ENCODE measurements at places on chromosomes 12 and 14.
A peak's percentile ranks its signal among the peaks of the same experiment; 100 is the strongest.

- H3K4me1 ChIP-seq: no peaks in the 10 kb centered on the region
- H3K27me3 ChIP-seq: no peaks in the 10 kb centered on the region
- no peak overlapping the region for H3K27ac ChIP-seq
- H3K4me3 ChIP-seq: no peak overlapping the region
Observed at GRCh38 chr14:70152704-70153103, 36.0 kb downstream of the SLC8A3 start.

GRCh38 chr14:31286456-31287293, 79.1 kb upstream of the HECTD1 start:
- no peak overlapping the region for H3K27ac ChIP-seq
- no peak overlapping the region for H3K4me3 ChIP-seq
- H3K27me3 ChIP-seq: no peaks in the 10 kb centered on the region
- H3K4me1 ChIP-seq: no peaks in the 10 kb centered on the region
- no peaks in the 10 kb centered on the region for H3K36me3 ChIP-seq

DNA sequence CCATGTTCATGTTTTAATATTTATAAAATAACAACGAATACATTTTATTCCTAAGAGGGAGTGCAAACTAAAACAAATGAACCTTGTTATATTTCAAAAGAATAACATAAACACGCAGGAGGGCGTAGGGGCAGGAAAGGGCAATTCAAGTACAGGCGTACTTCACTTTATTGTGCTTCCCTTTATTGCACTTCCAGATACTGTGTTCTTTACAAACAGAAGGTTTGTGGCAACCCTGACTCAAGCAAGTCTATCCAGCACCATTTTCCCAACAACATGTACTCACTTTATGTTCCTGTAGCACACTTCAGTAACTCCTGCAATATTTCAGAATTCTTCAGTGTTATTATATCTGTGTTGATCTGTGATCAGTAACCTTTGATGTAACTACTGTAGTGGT, 84.6 kb upstream of the PLEKHA5 start:
- H3K4me3 ChIP-seq: no peak overlapping the region
- no peaks in the 10 kb centered on the region for H3K36me3 ChIP-seq
- DNase-seq: no peak
- no peaks in the 10 kb centered on the region for H3K27me3 ChIP-seq
- H3K4me1 ChIP-seq: no peaks in the 10 kb centered on the region

DNA sequence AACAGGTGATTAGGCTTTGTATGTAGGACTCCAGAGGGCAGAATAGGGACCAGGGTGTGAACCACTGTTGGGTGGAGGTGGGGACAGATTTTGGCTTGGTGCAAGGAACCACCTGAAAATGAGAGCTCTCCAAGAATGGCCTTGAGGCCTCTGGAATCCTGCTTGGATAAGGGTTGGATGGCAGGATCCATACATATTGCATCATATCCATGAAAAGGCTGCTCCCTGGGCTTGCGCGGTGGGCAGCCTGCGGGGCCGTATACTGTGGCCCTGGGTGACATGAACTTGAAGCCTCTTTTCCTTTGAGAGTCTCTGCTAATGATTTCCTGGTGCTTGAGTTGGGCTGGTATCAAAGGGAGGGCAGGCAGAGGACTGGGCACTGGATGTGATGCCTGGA, 1.3 kb upstream of the SLC10A1 start:
- no peak overlapping the region for H3K27ac ChIP-seq
- no peaks in the 10 kb centered on the region for H3K4me1 ChIP-seq
- no peak overlapping the region for H3K4me3 ChIP-seq
- DNase-seq: no peak

GRCh38 chr14:24680516-24680915, 46.5 kb upstream of the GZMB start:
- H3K4me3 ChIP-seq: no peak overlapping the region
- no peaks in the 10 kb centered on the region for H3K36me3 ChIP-seq
- H3K27me3 ChIP-seq: no peaks in the 10 kb centered on the region
- no peak for DNase-seq

DNA sequence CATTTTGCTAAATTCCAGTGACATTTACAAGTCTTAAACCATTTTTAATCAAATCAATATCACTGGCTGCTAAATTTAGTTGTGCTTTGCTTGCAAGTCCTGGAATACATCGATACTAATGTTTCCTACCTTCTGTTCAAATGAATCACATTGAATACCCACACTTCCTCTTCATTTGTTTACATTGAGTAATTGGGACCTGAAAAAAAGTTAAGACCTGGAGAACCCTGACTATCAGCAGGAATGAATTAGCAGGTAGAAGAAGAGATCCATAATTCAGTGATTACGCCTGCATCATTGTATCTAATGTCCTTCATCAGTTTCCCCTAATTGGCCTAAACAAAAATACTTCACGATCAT, 369.3 kb downstream of the ETNK1 start:
- H3K4me3 ChIP-seq: no peak overlapping the region
- no peak for DNase-seq
- H3K4me1 ChIP-seq: no peaks in the 10 kb centered on the region
- no peaks in the 10 kb centered on the region for H3K27me3 ChIP-seq
- H3K27ac ChIP-seq: no peak overlapping the region
- no peaks in the 10 kb centered on the region for H3K36me3 ChIP-seq

DNA sequence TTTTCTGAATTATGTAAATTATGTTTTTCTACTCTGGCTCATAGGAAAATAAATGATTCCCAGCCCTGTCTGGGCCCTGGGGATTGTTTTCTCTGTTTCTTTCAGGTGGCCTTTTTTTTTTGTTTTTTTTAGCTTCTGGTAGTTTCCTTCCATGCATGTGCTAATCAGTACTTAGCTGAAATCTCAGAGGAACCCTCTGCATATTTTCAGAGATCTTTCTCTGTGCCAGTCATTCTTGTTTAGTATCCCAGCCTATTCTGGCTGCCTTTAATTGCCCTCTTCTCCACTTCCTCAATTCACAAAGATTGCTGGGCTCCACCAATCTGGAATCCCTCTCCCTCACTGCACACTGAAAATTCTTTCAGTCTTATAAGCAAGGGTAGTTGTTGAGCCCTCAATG, 46.9 kb downstream of the CNOT2 start:
- H3K4me3 ChIP-seq: no peak overlapping the region
- H3K4me1 ChIP-seq: no peaks in the 10 kb centered on the region
- no peaks in the 10 kb centered on the region for H3K36me3 ChIP-seq
- no peak overlapping the region for H3K27ac ChIP-seq

- H3K27me3 ChIP-seq: no peaks in the 10 kb centered on the region
- no peak overlapping the region for H3K4me3 ChIP-seq
- DNase-seq: no peak
Observed at GRCh38 chr14:69960296-69960695, 81.1 kb downstream of the SMOC1 start.

DNA sequence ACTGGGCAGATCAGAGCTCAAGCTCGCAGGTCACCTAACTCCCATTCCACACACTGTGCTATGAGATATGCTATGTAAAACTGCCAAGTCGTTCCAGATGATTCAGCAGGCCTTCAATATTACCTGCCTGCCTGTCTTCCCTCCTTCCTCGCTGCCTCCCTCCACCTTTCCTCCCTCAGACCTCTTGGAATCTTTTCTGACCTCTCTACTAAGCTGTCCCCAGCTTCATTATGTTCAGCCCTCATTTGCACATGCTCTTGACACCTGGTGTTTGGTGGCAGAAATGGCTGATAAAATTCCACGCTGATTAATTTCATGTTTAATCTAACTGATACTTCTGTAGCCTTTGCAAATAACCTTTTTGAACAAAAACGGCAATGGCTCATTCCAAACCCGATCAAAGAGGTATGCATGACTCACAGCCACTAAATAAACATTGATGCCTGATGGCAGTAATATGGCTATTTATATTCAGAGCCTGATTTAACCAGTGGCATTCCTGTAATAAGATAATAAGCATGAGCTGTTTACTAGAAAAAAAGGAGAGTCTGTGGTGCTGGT, 130.8 kb upstream of the EGLN3 start:
- no peaks in the 10 kb centered on the region for H3K27me3 ChIP-seq
- peak; percentile 55 for DNase-seq
- no peak overlapping the region for H3K4me3 ChIP-seq
- H3K27ac ChIP-seq: no peak overlapping the region
- peaks cover 2% of the 10 kb centered on the region for H3K4me1 ChIP-seq
- no peaks in the 10 kb centered on the region for H3K36me3 ChIP-seq

DNA sequence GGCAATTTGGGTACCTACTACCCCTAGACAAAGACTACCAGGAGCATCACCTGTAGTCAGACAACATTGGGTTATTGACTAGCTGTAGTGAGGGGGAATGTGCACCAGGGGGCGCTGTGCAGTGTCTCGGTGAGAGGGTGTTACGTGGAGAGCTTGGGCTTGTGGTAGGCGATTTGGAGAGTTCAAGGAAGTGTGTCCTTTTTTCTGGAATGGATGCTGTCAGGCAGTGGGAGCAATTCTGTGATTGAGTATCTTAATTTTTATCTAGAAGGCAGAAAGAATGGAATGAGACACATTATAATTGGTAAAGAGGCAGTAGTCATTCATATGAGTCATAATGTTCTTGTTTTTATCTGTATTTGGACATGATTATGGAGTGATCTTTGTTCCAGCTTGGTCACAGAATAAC, 187.7 kb downstream of the GALC start:
- H3K4me3 ChIP-seq: no peak overlapping the region
- DNase-seq: no peak
- H3K4me1 ChIP-seq: no peaks in the 10 kb centered on the region
- H3K36me3 ChIP-seq: no peaks in the 10 kb centered on the region

GRCh38 chr12:12803186-12803585, 10.0 kb upstream of the DDX47 start:
- peaks cover 15% of the 10 kb centered on the region for H3K4me1 ChIP-seq
- no peak overlapping the region for H3K4me3 ChIP-seq
- H3K36me3 ChIP-seq: no peaks in the 10 kb centered on the region
- H3K27me3 ChIP-seq: no peaks in the 10 kb centered on the region
- peak; percentile 92 for DNase-seq
- H3K27ac ChIP-seq: no peak overlapping the region

DNA sequence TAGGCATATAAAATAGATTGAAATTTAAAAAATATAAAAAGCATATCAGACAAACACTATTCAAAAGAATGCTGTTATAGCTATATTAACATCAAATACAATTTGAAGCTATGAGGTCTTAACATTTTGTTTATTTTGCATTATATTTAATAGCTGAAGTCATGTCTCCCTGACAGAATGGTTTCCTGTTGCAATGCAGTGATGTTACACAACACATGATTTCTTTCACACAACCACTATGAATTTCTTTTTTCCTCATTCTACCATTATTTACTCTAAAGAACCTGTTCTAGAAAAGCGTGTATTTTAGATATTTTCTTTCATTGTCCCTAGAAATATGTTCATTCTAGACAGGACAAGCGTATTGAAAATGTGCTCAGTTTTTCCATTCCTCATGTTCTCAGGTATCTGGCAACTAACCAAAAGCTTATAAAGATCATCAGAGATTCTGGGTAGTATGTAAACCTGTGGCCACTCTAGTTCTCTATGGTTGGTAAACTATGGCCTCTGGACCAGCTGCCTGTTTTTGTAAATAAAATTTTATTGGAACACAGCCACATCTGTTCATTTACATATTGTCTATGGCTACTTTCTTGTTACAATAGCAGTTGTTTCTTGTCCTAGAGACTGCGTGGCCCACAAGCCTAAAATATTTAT, 183.8 kb downstream of the FOXA1 start:
- peak; percentile 28 for DNase-seq
- H3K4me1 ChIP-seq: no peaks in the 10 kb centered on the region
- H3K27ac ChIP-seq: no peak overlapping the region
- H3K4me3 ChIP-seq: no peak overlapping the region

GRCh38 chr14:56198438-56198837, 80.2 kb downstream of the PELI2 start:
- peak overlapping the region; percentile 19 for H3K27ac ChIP-seq
- peaks cover 20% of the 10 kb centered on the region for H3K4me1 ChIP-seq
- no peak for DNase-seq
- no peak overlapping the region for H3K4me3 ChIP-seq
- H3K27me3 ChIP-seq: no peaks in the 10 kb centered on the region

GRCh38 chr12:114123108-114123507, 157.0 kb upstream of the RBM19 start:
- no peaks in the 10 kb centered on the region for H3K36me3 ChIP-seq

GRCh38 chr12:109720152-109720856, 6.7 kb downstream of the FAM222A start:
- H3K27me3 ChIP-seq: peaks cover 31% of the 10 kb centered on the region
- no peaks in the 10 kb centered on the region for H3K36me3 ChIP-seq
- no peak overlapping the region for H3K27ac ChIP-seq
- no peaks in the 10 kb centered on the region for H3K4me1 ChIP-seq
- no peak overlapping the region for H3K4me3 ChIP-seq
- DNase-seq: no peak

DNA sequence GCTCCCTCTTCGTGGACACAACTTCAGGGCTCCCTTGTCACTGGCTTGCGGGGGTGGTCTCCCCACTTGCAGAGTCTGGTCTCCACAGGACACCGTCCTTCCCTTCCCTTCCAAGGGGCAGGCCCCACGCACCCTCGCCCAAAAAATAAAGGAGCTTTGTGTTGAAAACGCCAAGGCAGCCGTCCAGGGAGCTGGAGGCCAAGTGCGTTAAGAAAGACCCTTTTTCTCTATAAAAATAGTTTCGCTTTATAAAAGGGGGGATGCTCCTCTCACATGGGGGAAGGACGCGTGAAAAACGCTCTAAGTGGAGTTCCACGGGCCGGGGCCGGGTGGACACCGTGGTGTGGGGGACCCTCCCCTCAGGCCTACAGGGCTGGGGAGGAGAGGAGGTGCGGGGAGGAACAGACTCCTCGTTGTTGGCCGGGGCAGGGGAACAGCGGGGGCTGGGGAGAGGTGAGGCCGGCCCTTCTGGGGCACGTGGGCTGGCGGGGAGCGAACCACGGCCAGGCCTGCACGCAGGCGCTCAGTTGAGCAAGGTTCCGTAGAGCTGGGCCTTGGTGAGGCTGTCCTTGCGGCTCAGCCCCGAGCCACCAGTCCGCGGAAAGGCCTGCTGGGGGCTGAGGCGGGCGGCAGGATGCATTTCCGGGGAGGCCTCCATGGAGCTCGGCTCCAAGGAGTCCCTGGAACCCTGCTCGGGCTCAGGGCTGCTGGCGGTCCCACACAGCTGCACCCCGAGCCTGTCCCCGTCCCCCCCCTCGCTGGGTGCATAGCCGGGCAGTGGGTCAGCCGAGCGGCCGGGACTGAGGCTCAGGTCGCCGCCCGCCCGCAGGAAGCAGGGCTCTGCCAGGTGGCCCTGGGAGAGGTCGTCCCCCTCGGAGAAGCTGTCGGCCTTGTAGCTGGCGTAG, 49.5 kb downstream of the BEGAIN start:
- H3K27me3 ChIP-seq: no peaks in the 10 kb centered on the region
- H3K36me3 ChIP-seq: no peaks in the 10 kb centered on the region
- no peak overlapping the region for H3K4me3 ChIP-seq
- no peak overlapping the region for H3K27ac ChIP-seq
- no peak for DNase-seq
- peaks cover 5% of the 10 kb centered on the region for H3K4me1 ChIP-seq

Measured in fibroblast of lung (primary cell).